NCI-H187 (cell line): ENCODE measurements at places on chromosomes 1 and 21.

DNA sequence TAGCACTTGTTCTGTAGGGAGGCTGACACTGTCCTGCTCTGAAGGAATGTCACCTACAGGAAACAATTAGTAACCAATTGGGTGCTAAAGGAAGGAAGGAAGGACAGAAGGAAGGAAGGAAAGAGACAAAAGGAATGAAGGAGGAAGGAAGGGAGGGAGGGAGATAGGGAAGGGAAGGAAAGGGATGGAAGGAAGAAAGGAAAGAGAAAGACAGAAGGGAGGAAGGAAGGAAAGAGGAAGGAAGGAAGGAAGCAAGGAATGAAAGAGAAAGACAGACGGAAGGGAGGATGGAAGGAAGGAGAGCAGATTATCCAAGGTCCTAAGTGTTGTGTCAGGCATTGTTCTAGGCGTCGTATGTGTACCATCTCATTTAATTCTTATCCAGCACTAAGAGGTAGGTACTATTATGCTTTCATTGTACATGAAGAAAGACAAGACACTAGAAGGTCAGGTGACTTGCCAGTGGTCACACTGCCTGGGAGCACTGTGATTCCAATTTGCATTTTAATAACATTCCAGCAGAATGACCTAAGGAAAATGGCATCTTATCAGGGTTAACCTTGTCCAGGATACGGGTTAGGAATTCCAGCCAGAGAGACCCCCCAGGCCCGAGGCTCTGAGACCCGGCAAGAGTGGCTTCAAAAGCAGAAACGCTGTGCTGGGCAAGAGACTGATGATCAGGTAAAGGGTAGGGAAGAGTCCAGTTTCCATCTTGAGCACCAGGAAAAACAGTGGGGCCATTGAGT, 29.6 kb downstream of the CLIC6 start:
- no peak for DNase-seq

- no peak for DNase-seq
These were observed 3.2 kb downstream of the MTHFR start for GRCh38 chr1:11802616-11802972.

DNA sequence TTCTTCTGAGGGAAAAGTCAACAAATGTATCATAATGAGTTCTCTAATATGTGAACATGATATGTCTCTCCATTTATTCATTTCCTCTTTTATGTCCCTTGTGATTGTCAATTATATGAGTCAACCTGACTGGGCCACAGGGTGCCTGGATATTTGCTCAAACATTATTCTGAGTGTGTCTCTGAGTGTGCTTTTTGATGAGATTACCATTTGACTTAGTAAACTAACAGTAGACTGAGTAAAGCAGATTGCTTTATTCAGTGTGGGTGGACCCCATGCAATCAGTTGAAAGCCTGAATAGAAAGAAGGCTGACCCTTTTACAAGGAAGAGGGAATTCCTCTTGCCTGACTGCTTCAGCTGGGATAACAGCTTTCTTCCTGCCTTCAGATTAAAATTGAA, 142.6 kb downstream of the SLC35F3 start:
- no peak for DNase-seq

GRCh38 chr21:15058854-15059263, 5.9 kb downstream of the NRIP1 start:
- no peak for DNase-seq

GRCh38 chr1:162856260-162856659, 4.7 kb downstream of the CCDC190 start:
- DNase-seq, result no peak
